Stimulated activated CD4-positive, alpha-beta T cell treated with anti-CD3 and anti-CD28 coated beads, Interleukin-4, amount 100 ng/mL, for 4 hours (primary cell): ENCODE measurements at places on chromosomes 2 and 18.

DNA sequence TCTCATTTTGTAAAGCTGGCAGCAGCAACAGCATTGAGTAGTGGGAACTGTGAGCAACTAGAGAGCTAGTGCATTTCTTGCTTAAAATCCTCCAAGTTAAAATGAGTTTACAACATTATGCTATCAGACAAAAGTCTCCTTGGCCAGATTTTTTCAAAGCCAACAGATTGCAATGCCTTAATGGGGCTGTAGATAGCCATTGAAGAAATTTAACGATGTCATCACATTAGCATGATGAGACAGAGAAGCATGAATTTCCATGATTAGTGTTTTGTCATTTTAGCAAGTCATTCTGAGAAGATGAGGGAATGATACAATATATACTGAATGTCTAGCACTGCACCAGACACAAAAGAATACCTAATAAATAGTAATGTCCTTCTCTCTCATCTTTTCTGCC lies 307.5 kb upstream of the REG3G start:
- DNase-seq, result no peak

DNA sequence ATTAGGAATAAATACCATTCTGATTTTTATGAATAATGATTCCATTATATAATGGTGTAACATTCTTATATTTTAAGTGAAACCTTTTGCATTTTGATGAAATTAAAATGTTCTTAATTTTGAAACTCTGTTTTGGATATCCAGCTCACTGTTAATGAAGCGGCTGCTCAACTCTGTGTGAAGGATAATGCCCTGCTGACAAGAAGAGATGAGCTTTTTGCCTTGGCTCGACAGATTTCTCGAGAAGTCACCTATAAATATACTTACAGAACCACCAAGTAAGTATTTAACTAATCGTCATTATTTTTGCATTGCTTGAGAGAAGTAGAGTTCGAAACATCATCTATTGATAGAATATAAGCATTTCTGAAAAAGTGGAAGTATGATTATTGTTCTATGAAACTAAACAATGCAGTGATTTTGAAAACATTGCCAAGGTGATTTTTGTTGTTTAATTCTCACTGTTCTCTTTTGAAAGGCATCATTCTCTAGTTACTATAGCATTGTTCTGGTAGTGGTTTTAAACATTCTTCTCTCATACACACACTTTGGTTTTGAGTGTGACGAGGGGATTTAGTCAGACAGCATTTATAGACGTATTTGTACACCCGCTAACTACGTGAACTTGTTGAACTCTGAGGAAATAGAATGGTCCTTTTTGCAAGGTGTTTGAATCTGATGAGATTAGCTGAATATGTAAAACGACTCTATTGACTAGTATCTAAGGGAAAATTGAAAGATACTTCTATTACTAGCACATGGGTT lies 21.5 kb downstream of the NAB1 start:
- no peak for DNase-seq

DNA sequence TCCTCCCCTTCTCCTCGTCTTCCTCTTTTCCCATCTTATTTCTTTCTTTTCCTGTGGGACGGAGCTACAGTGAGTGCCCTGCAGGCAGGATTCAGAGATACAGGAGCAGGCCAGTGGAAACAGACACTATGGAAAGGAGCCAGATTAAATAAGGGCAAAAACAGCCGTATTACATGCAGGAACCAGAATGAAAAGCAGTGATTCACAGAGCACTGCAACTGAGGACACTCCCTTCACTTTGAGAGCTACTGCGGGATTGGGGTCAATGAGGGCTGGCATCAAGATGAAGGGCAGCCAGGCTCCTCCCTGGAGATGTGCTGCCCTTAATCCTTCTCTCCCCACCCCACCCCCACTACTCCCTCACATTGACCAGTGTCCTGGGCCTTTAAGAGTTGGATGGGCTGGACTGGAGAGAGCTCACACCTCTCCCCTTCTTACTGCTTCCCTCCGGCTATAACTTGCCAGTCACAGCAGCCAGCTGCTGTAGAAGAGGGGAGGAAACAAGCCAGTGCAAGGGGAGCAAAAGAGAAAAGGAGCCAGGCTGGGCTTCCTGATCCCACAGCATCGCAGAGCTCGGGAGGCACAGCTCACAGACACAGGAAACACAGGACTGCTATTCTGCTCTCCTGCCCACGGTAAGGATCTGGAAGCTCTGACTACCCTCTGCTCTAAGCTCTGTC lies at the start of gene PLCD4:
PLCD4 (plus strand) TSS at position 464 of the 680 bp plus-strand sequence. CDS start 7,841 bp downstream, outside the sequence.
- no peak for DNase-seq

- DNase-seq, result no peak
These were observed 96.8 kb upstream of the MBOAT2 start for GRCh38 chr2:9100080-9100876.

- DNase-seq, result no peak
These were observed 27.8 kb downstream of the SPIRE1 start for GRCh38 chr18:12630136-12630535.

GRCh38 chr2:199977984-199978415 lies 22.6 kb downstream of the MAIP1 start:
- no peak for DNase-seq

DNA sequence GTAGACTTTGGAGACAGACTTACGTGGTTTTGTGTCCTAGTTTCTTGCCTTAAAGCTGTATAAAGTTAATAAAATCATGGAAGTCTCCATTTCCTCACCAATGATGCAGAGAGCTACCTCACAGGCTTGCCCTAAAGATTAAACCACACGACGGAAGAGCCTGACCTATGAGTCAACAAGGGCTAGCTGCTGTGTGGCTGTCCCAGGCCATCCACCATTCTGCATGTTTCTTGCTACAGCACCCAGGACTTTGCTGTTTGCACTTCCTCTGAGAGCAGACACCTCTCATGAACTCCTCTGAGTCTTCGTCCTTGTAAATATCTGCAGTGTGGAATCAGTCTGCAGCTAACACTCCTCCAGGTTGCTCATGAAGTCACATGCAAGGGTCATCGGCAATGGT lies 160.0 kb upstream of the TRIB2 start:
- DNase-seq, result no peak

- no peak for DNase-seq
These were observed 82.0 kb downstream of the CTAGE1 start for GRCh38 chr18:22335731-22336198.

DNA sequence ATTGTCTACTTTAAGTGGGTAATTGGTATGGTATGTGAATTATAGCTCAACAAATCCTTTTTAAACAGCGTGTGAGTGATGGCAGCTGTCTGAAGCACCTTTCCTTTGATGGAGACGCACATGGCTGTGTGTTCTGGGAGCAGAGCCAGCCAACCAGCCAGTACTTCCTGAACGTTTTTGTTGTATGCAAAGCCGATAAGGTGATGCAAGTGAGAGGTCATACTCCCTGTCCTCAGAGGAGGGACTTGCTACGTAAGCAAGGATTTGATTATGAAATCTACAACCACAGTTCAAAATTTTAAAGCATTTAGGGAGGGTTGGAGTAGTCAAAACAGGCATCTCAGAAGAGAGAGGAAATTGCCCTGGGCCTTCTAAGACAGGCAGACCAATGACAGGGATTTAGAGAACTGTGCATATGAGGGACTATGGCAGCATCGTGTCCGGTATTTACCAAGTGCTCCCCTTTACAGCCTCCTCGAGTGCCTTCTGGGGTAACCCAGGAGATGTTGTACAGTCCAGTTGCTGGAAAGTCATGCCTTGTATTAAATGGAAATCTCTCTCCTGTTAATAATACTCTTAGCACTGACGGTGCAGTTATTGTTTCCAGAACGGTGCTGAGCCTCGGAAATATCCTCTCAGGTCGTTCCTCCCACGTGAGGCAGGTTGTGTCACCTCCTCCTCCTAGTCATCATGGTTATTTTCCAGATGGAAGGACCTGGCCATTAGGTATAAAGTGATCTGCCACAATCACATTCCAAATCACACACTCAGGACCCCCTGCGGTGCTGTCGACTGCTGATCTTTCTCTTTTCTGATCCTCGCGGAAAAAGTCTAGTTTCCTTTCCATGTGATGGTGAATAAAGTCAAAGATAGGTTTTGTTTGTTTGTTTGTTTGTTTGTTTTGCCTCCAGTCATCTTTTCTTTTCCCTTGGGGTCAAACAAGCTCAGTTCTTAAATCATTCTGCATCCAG lies 28.4 kb downstream of the ARHGEF4 start:
- no peak for DNase-seq

DNA sequence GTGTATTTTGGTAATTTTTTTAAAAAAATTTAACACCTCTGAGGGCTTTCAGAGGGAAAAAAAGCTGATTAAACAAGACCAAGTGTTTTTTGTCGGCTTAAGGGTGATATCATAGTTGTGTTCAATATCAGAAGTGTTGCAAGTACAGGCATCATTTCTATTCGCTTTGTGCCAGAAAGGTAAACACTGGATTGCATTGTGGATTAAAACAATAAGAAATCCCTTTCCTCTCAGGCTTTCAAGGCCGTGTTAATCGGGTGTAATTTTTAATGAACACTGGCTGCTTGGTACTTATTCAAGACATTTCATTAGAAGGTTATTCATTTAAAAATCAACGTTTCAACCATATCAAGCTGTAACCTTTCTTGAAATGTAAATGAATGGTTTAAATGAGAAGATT lies 18.3 kb downstream of the FIGN start:
- no peak for DNase-seq

- DNase-seq, result no peak
These were observed 166.2 kb downstream of the SH3RF3 start for GRCh38 chr2:109295070-109295780.

GRCh38 chr2:231597627-231598026 lies 5.0 kb downstream of the TEX44 start:
- DNase-seq, result no peak

DNA sequence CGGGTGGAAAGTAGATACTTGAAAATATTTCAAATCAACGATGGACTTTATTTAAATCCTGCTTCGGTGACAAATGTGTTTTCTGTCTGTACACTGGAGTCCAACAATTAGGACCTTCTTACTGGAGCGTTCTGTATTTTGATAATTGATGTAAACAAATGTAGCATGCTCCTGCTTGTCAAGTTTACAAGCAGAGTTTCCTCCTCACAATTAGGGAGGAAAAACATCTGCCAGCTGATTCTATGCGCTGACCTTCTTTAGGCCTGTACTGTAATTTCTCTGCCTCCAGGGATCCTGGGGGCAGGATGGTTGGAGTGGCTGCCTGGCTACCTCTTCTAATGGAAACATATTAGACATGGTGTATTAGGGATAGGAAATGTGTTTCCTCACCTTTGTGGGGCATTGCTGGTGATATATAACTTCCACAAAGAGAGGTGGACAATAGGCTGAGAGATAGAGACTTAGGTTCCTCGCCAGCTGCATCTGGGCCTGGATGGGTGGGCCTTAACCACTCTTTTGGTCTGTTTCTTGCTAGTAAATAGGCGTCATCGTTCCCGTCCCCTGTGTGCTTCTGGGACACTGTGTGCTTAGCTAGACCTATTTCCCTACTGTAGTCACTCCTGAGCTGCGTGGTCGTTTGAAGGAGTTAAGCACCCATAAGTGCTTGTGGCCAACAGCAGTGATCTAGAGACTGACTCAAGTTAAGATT lies 19.3 kb downstream of the GATA6 start:
- DNase-seq, result no peak

DNA sequence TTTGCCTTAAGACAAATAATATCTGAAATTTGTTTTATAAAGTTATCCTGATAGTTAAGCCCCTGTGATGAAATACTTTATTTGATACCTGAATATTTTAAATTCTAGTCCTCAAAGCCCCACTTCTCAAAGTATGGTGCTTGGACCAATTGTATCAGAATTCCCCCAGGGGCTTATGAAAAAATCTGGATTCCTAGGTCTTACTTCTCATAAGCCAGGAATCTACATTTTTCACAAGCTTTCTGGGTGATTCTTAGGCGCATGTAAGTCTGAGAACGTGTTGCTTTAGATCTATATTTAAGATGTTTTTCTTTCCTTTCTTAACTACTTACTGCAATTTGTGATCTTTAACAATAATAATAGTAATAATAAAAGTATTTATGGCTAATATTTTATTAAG lies 53.1 kb downstream of the MYO1B start:
- DNase-seq, result no peak

DNA sequence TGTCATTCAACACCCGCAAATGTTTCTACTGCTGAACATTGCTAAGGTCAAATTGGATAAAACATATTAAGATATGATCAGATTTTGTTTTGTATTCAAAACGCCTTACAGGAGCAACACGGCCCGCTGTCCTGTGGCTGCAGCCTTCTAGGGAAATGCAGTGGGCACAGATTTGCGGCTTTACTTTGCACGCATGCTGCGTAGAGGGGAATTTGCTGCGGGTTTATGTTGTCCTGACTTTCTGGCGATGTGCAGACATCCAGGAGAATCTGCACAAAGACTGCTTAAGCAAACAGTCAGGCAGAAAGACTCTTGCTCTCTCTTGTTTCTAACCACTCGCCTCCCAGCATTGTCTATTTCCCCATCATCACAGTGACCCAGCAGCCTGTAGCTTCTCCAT lies 88.3 kb downstream of the LRRC30 start:
- no peak for DNase-seq

- no peak for DNase-seq
These were observed 56.5 kb upstream of the ERBB4 start for GRCh38 chr2:212595036-212595654.

DNA sequence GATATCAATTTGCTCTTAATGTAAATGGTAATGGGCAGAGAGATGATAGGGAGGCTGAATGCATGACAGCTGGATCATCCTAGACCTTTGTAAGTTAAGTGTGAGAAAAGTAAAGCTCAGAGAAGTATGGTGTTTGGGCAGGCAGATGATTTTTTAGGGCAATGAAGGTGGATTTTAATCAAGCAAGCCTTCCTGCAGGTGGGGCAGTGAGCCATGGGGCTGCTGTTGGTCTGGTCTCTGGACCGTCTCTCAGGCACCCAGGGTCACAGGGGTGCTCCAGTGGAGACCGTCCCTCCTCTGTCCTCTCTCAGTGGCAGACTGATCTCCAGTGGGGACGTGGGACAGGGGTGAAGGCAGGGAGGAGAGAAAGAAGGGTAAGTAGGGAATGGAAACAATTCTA lies 69.8 kb upstream of the STK17B start:
- DNase-seq, result no peak

DNA sequence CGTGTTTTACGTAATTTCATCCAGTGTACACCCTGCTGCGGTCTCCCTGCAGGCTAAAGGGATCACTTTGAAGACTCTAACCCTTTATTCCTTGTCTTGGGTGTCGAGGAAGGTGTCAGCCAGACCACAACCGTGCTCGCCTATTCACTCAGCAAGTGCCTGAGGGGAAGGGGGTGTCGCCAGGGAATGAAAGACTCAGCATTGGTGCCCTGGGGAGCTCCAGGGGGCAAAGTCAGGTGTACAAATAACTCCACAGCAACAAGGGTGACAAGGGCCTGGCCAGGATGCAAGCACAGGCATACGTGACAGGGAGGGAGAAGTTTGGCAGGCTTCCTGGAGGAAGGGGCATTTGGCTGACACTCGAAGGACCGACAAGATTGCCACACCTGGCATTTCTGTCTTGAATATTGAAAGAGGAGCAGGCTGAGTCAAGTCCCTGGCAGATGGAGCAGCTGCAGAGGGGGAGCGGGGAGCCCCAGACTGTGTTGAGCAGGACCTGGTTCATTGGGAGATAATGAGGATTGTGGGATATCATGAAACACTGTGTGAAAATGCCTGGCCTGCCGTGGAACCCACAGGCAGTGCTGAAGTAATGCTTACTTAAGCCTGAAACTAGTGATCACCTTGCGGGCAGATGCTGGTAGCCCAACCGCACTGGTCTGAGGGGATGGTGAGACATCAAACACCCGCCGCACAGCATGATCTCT lies 93.9 kb downstream of the RHOB start:
- DNase-seq, result no peak
